ENCODE measurements at places on chromosomes 11 and 22.

- no peak for DNase-seq
Measured at GRCh38 chr11:1060410-1060809, 14.3 kb upstream of the MUC2 start.

DNA sequence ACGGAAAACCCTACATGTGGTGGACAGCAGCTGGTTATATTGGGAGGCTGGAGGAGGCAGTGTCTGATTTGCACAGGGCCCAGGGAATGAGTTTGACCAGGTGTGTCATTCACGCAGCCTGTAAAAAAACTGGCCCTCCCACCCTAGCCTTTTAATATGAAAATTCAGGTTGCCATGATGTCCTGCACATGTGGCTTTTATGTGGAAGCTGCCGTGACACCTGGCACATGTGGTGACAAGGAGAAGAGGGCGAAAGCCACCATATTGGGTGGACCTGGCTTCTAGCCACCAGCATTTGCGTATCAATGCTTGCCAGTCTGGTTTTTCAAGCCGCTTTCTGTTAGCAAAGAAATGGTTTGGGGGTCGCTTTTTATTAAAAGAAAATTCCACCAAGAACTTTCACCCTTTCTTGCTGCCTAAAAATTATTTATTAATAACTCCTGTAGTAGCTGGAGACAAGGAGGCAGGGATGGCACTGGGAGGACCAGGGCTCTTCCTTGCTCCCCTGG, 43.4 kb downstream of the ZNF280B start:
- DNase-seq, result no peak

GRCh38 chr11:66562907-66563583, 5.4 kb downstream of the CTSF start:
- DNase-seq, result no peak

DNA sequence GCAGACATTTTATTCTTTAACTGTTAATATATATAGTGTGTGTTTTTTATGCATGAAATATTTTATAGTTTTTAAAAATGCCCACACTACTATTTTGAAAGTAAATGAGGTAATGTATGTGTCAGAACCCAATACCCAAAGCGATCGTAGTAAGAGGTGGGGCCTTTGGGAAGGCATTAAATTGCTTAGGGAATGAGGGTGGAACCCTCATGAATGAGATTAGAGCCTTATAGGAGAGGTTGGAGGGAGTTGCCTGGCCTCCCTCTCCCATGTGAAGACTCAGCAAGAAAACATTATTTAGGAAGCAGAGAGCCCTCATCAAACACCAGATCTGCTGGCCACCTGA, 11.1 kb downstream of the KLHL35 start:
- DNase-seq, result no peak

DNA sequence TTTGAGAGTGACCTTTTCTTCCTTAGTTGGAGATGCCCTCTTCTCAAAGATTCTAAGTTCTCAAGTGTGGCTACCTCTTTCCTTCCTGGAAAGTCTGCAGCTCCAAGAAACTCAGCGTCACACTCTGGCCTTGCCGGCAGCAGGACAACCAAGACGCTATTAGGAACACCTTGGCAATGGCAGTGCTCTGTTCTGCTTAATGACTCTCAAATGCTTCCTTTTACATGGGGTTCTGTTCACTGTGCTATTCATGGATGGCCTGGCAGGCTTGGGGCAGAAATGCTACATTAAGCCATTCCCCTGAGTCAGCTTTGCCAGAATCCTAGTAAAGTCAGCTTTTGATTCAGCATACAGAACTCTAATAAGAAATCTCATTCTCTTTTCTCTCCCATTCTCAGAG, 25.9 kb downstream of the LARGE2 start:
- DNase-seq, result no peak

GRCh38 chr11:129265125-129265788, 73.1 kb upstream of the ARHGAP32 start:
- no peak for DNase-seq

DNA sequence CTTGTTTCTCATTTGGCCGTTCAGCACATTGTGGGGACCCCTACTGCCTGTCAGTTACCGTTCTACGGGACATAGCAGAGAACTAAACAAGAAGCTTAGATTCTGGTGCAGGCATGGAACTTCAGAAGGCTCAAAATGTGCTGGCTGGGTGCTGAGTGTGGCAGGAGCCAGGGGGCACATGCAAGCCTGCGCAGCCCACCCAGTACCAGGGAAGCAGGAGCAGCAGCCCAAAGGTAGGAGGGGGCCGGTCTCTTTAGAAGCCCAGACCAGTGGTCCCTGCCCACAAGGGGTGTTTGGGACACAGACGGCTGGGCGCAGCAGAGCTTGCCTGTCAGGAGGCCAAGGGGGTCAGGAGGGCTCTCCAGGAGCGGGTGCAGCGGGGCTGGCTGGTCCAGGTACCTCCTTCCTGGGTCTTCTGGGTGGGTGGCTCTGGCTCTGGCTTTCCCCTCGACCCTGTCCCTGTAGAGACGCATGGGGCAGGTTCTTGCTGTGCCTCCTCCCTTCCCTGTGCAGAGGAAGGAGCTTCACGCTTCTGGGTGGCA, 2.2 kb downstream of the PTDSS2 start:
- no peak for DNase-seq

DNA sequence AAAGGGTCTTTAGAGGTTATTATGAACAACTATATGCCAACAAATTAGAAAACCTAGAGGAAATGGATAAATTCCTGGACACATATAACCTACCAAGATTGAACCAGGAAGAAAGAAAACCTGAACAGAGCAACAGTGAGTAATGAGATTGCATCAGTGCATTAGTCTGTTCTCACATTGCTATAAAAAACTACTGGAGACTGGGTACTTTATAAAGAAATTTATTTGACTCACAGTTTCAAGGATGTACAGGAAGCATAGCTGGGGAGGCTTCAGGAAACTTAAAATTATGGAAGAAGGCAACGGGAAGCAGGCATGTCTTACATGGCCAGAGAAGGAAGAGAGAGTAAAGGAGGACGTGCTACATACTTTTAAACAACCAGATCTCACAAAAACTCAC, 70.8 kb upstream of the GNAZ start:
- DNase-seq, result no peak

GRCh38 chr22:21650823-21651520, 8.9 kb downstream of the SDF2L1 start:
- no peak for DNase-seq

GRCh38 chr22:43878079-43878795, 13.6 kb downstream of the PNPLA5 start:
- no peak for DNase-seq

DNA sequence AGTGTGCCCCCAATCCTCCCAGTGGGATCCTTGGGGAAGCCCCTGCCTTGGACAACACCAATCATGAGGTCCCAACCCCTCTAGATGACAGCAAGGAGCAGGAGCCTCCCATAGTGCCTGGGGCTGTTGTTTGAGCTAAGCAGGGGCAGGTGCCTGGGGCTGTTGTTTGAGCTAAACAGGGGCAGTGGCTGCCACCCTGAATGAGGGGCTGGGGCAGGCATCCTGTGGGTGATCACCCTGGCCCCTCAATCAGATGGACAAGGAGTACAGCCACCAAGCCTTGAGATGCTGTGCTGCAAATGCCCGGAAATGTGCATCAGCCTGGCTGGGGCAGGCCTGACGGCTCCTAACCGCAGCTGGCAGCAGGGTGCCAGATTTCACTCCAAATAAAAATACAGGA, 66.7 kb downstream of the MYEOV start:
- no peak for DNase-seq

DNA sequence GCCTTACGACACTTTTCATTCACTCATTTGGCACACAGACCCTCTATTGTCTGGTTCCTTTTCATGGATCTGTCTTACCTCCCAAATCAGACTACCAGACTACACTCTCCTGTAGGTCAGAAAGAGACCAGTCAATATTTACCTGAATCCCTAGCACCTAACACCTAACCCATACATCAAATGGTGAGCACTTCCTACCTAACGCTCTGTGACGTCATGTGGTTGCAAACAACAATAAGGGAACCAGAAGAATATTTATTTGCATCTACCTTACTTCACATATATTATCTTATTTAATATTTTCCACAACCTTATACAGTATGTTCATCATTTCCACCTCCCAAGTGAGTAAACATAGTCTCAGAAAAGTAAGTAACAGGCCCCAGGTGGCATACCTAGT, 323.4 kb downstream of the SOX6 start:
- no peak for DNase-seq

- DNase-seq, result no peak
Measured at GRCh38 chr11:5364214-5364613, 12.9 kb downstream of the OR51B6 start.

GRCh38 chr22:21104126-21104691, 58.5 kb downstream of the LRRC74B start:
- DNase-seq, result no peak

GRCh38 chr11:102446606-102447005, 6.0 kb downstream of the TMEM123 start:
- DNase-seq, result no peak

DNA sequence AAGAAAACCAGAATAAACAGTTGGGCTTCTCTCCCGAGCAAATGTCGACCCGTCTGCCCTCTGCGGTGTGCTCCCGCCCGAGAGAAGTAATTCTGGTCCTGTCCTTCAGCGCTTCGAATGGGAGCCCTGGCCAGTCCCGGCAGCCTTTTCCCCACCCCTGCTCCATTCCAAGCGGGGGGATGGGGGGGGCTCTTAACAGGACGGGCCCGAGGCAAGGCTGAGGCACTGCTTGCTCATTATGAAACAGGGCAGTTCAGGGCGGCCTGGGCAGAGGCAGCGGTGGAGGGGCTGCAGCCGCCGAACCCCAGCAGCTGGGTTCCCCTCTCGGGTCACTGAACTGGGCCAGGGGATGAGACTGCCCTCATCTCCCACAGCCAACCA, 9.1 kb downstream of the BACE1-AS start:
- no peak for DNase-seq

DNA sequence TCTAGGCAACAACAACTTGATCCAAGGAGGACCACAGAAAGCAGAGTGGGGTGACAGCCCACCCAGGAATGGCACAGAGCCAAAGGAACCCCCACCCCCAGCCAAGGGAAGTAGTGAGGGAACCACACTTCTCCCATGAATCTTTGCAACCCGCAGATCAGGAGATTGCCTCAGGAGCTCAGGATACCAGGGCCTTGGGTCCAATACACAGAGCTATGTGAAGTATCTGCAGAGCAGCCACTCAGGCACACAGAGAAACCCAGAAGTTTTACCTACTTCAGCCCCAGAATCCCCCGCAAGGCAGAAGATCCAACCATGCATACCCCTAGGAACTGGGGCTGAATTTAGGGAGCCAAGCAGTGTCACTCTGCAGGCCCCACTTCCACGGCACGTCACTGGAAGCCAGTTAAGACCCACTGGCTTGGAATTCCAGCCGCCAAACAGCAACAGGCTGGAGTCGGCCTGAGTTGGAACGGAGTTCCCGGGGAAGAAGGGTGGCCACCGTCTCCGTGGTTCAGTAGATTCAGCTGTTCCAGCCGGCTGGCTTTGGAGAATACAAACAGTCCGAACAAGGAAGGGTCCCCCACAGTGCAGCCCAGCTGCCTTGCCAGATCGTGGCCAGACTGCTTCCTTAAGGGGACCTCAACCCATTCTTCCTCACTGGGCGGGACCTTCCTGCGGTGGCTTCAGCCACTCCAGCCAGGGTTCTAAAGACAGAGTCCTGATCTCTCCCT, 174.1 kb downstream of the TTC28 start:
- no peak for DNase-seq

DNA sequence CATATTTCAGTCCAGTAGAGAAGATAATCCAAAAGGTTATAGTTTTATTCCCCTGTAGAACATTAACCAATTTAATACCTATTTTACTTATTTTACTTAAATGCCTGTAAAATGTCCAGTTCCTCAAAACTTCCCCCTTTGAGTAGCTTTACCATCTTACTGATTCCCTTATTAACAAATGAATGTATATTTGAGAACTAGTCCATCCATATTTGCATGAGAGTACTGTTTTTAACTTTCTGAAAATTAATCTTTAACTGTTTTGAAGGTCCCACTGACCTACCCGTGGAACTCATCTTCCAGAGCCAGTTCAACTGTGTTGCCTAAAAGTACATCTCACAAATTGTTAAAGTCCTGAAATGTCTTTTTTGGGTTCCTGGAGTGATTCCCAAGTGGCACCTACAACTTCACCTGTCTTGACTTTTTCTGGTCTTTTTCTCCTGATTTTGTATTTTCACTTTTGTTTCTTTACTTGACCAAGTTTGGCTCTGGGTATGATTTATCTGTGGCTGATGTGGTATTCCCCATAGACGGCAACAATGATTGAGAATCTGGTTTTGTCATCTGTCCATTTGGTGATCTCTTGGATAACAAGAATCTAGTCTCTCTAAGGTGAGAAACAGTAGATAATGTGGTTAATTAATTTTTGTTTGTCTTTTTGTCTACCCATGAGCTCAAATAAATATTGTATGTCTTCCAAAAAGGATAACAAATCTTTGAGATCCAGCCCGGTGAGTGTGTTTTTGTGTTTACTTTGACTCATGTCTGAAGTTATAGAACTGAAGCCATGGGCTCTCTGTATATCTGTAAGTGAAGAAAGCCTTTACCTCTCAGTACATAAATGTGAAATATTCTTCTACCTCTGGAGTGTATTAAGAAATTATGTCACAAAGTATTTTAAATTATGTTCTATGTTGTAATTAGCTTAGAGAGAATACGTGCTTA, 174.2 kb downstream of the ETS1 start:
- DNase-seq, result no peak

GRCh38 chr11:116529271-116529670, 243.5 kb downstream of the BUD13 start:
- no peak for DNase-seq

DNA sequence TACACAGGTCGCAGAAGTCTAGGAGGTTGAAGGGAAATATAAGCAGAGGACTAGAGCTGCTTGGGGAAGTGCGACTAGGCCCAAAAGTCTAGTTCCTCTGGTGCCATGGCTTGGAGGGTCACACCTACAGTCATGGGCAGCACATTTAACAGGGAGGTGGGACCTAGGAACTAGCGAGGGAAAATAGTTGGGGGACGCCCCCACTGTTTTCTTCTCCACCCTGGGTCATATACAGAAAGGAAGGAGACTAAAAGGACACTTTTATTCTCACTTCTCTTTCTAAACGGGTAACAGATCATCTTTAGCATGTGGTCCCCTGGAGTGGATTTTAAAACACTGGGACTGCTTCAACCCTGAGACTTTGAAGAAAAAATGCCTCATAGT, 16.6 kb downstream of the APIP start:
- no peak for DNase-seq

GRCh38 chr11:44788536-44789261, 61.9 kb downstream of the TSPAN18 start:
- DNase-seq, result no peak

DNA sequence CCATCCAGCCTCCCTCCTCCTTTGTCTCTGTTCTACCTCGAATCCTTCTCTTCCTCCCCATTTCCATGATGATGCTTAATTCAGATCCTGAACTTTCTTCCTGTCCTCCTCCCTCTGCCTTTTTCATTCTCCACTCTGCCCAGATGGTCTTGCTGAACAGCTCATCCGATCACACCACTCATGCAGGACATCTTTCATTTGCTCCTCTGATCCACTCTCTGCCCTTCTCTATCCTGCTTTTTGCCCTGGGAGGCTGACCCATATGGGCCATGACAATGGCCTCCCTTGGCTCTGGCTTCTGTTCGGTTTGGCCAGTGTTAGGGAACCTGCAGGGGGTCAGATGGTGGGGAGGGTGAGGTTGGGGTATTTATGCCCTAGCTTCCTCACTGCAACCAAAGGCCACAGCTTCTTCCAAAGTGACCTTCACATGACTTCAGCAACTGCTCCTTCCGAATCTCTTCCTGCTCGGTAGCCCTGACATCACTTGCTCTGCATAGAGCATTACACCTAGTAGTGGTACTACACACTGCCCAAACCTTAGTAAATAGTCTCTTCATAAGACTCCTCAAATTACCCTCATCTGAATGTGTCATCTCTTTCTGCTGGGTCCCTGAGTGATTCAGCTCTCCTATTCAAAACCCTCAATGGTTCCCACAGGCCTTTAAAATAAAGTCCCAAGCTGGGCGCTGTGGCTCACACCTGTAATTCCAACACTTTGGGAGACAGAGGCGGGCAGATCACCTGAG, 32.7 kb upstream of the MICAL2 start:
- no peak for DNase-seq
